ENCODE measurements at places on chromosomes 1 and 21.

DNA sequence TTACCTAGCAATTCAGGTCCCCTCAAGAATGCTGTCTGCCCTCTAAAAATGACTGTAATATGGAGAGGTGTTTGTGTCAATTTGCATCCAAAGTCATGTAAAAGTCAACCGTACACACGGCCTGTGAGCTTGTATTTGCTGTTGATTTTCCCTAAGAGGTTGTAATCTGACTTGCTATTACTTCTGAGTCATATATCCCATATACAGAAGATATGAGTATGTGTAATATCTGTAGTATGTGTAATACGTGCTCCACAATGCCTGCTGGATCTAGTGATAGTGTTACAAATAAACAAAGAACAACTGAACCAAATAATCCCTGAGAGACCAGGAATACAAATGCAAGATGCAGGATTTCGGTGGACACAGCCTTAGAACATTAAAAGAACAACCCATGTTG is 1.4 kb upstream of the KCNJ6 start:
- H3K4me1 ChIP-seq = no peaks in the 10 kb centered on the region
- no peak overlapping the region for H3K27ac ChIP-seq
- no peak overlapping the region for H3K4me3 ChIP-seq
- no peak for DNase-seq
- no peaks in the 10 kb centered on the region for H3K36me3 ChIP-seq

DNA sequence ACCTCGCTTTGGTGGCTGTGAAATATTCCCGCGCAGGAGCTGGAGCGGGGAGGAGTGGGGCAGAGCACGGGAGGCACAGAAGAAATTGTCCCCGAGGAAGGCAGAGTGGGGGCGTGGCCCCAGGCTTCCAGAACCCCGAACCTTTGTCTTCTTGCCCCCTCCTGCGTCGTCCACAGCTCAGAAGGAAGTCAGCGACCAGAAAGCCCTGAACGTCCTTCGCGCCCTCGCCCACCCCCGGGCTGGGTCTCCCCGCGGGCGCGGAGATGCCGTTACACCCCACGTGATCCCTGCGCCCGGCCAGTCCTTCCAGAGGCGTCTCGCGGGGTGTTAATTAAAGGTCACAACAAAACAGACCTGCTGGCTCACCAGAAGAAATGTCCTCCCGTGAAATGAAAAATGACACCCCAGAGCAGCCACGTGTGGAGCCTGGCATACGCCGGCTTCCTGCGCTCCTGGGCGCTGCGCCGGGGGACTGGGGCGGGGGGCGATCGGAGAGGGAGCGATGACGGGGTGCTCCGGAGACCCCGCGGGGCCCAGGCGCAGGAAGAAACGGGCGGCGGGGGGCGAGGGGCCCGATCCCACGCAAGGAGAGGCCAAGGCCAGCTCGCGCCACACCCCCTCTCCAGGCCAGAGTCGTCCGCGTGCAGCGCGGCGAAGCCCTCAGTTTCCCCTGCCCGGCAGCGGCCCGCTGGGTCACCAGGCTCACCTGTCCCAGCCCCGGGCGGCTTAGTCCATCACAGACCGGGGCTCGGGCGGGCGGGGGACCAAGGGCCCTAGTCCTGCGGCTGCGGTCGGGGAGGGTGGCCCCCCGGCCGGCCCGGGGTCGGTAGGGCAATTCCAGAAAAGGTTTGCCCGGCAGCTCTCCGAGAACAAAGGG is 995 bp upstream of the KIF26B start:
- H3K36me3 ChIP-seq = no peaks in the 10 kb centered on the region
- peaks cover 72% of the 10 kb centered on the region for H3K27me3 ChIP-seq
- H3K27ac ChIP-seq = no peak overlapping the region
- H3K4me1 ChIP-seq = peaks cover 37% of the 10 kb centered on the region
- no peak for DNase-seq
- H3K4me3 ChIP-seq = peak overlapping the region; percentile 44

- no peak overlapping the region for H3K4me3 ChIP-seq
- no peaks in the 10 kb centered on the region for H3K36me3 ChIP-seq
- no peaks in the 10 kb centered on the region for H3K27me3 ChIP-seq
- no peak overlapping the region for H3K27ac ChIP-seq
- H3K4me1 ChIP-seq = no peaks in the 10 kb centered on the region
- DNase-seq = no peak
Observed at GRCh38 chr1:57882072-57882471, 458.2 kb upstream of the DAB1 start.

DNA sequence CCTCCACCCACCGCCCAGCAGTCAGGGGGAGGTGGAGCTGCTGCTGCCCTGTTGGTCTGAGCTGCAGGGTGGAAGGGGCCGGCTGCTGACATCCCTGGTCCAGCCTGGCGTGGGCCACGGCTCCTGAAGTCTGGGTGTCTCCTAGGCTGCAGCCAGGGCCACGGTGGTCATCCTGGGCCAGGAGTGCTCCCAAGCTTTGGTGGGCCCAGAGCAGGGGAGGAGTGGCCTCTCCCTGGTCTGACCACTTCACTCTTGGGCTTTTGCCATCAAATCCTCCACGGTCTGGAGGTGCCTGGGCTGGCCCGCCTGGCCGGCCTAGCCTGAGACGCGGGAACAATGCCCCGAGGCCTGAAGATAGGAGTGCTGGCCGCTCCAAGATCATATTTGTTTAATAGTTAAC is 5.8 kb downstream of the PRDM16 start:
- no peak for DNase-seq
- H3K4me3 ChIP-seq = no peak overlapping the region
- peaks cover 50% of the 10 kb centered on the region for H3K27me3 ChIP-seq

DNA sequence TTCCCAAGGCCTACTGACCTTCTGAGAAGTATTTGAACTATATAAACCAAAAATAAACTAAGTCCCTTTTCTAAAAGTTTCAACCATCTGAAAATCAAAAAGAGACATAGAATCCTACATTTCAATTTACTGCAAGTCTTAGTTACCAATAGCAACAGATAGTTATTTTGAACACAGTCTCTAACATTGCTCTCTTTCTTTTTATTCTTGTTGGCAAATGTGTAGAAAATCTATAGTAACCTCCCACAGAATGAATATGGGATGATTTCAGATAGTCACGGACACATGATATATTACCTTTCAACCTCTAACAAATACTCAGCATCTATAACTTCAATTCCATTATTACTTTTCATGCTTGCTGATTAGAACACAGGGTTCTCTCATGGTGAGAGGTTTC is 68.9 kb upstream of the RAB3GAP2 start:
- H3K4me3 ChIP-seq = no peak overlapping the region
- no peaks in the 10 kb centered on the region for H3K36me3 ChIP-seq
- no peak for DNase-seq
- H3K27ac ChIP-seq = no peak overlapping the region
- H3K4me1 ChIP-seq = no peaks in the 10 kb centered on the region

DNA sequence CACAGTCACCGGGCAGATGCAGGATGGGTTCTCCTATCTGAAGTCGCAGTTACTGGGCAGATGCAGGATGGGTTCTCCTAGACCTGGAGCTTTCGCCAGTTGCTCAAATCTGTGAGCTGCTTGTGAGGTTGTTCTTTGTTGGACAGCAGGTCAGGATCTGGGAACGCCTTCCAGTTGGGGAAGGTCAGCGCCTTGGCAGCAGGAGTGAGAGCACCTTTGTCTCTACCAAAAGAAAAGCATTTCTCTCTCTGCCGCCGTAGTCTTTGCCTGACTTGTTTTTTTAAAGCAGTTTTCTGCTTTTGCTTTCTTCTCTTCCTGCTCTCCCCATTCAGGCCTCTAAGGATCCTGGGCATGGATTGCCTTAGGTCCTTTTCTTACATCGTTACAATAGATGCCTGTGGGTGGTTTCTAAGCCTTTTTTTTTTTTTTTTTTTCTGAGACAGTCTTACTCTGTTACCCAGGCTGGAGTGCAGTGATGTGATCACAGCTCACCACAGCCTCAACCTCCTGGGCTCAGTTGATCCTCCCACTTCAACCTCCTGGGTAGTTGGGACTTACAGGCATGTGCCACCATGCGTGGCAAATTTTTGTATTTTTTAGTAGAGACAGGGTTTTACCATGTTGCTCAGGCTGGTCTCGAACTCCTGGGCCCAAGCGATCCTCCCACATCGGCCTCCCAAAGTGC is 15.7 kb downstream of the PEX14 start:
- H3K4me3 ChIP-seq = no peak overlapping the region
- no peak for DNase-seq
- H3K27me3 ChIP-seq = no peaks in the 10 kb centered on the region
- H3K27ac ChIP-seq = no peak overlapping the region
- peaks cover 13% of the 10 kb centered on the region for H3K4me1 ChIP-seq

DNA sequence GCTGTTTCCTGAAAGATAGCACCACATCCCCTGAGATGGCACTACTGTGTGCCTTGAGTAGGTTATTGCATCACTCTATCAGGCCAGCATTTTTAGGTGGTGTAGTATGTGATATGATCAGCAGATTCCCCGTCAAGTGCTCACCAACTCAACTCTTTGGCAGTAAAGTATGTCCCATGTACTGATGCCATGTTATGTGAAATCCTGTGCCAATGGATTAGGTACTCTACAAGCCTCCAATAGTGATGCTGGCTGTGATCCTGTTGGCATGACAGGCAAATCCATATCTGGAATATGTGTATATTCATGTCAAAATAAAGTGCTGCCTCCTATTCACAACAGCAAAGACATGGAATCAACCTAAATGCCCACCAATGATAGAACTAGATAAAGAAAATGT is 137.2 kb upstream of the CAMK1G start:
- no peaks in the 10 kb centered on the region for H3K4me1 ChIP-seq
- no peaks in the 10 kb centered on the region for H3K27me3 ChIP-seq
- H3K4me3 ChIP-seq = no peak overlapping the region
- no peak overlapping the region for H3K27ac ChIP-seq
- DNase-seq = no peak

- no peaks in the 10 kb centered on the region for H3K36me3 ChIP-seq
- DNase-seq = no peak
- H3K27ac ChIP-seq = no peak overlapping the region
- no peaks in the 10 kb centered on the region for H3K27me3 ChIP-seq
Observed at GRCh38 chr1:85321237-85321964, 45.0 kb upstream of the BCL10 start.

- H3K27ac ChIP-seq = no peak overlapping the region
- no peak overlapping the region for H3K4me3 ChIP-seq
- H3K27me3 ChIP-seq = no peaks in the 10 kb centered on the region
- H3K4me1 ChIP-seq = no peaks in the 10 kb centered on the region
Observed at GRCh38 chr1:71203241-71203640, 122.4 kb upstream of the ZRANB2 start.

GRCh38 chr1:14961661-14962267 is 191.8 kb upstream of the TMEM51 start:
- H3K4me3 ChIP-seq = no peak overlapping the region
- no peaks in the 10 kb centered on the region for H3K4me1 ChIP-seq
- no peak overlapping the region for H3K27ac ChIP-seq
- no peaks in the 10 kb centered on the region for H3K27me3 ChIP-seq
- no peaks in the 10 kb centered on the region for H3K36me3 ChIP-seq
- DNase-seq = no peak

DNA sequence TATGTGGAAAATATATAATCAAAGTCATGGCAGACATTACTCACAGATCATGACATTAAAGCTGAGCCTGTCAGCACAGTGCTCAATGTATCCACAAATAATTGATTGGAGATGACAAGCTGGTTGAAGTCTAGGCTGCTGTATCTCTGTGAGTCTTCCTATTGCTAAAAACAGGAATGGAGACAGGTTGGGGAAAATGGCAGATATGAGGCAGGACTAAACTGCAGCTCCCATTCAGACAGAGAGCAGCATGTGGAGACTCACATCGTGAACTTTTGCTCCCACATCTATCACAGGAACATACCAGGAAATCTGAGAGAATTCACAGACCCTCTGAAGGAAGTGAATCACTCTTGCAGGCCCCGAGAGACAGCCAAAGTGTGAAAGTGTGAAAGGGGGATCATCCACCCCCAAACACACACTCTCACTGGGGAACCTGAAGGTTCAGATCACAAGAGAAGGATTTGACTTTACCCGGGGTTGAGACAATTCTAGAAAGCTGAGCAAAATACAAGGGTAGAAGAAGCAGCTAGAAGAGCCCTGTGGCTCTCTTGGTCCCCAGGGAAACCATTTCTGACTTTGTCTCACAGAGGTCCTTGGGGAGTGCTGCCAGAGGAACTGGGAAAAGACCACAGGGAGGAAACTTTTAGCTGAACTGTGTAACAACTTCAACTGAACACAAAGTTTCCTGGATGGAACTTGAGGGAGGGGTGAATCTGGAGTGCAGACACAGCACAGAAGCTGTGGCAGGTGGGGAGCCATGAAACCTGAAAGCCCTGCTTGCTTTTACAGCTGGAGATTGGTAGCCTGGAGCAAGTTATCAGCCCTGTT is 173.4 kb downstream of the S1PR1 start:
- H3K27ac ChIP-seq = no peak overlapping the region
- no peaks in the 10 kb centered on the region for H3K36me3 ChIP-seq
- H3K27me3 ChIP-seq = no peaks in the 10 kb centered on the region
- no peak for DNase-seq
- H3K4me3 ChIP-seq = no peak overlapping the region
- H3K4me1 ChIP-seq = no peaks in the 10 kb centered on the region

GRCh38 chr1:100400404-100400803 is 48.1 kb downstream of the CDC14A start:
- H3K36me3 ChIP-seq = peaks cover 23% of the 10 kb centered on the region
- peak overlapping the region; percentile 51 for H3K27ac ChIP-seq
- H3K4me1 ChIP-seq = peaks cover 62% of the 10 kb centered on the region
- peak; percentile 66 for DNase-seq
- peak overlapping the region; percentile 15 for H3K4me3 ChIP-seq

GRCh38 chr1:176786274-176786673 is 323.3 kb downstream of the PAPPA2 start:
- no peak for DNase-seq
- no peak overlapping the region for H3K27ac ChIP-seq
- H3K4me1 ChIP-seq = no peaks in the 10 kb centered on the region
- no peaks in the 10 kb centered on the region for H3K27me3 ChIP-seq

GRCh38 chr1:72177711-72178110 is 104.6 kb downstream of the NEGR1 start:
- no peaks in the 10 kb centered on the region for H3K27me3 ChIP-seq
- H3K4me1 ChIP-seq = no peaks in the 10 kb centered on the region
- H3K4me3 ChIP-seq = no peak overlapping the region
- H3K27ac ChIP-seq = no peak overlapping the region
- DNase-seq = no peak

DNA sequence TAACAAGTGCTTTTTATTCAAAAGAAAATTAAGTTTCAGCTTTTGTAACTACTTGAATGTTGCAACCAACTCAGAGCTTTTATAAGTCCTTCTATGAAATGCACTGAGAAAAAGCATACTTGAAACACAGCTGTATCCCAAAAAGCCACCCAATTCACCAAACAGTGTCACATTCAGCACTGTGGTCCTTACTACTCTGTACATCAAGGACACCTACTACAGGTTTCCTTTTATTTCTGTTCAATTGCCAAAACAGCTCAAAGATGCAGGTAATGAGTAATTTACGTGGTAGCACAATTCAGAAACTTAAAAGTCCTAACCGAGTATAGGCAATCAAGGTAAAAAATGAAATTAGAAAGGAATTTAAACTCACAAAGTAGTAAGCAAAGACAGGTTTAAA is 2.5 kb downstream of the EIF4G3 start:
- H3K4me3 ChIP-seq = no peak overlapping the region
- no peaks in the 10 kb centered on the region for H3K27me3 ChIP-seq
- no peak overlapping the region for H3K27ac ChIP-seq
- DNase-seq = no peak
- peaks cover 17% of the 10 kb centered on the region for H3K4me1 ChIP-seq

- no peaks in the 10 kb centered on the region for H3K27me3 ChIP-seq
- no peaks in the 10 kb centered on the region for H3K4me1 ChIP-seq
- H3K4me3 ChIP-seq = no peak overlapping the region
- H3K27ac ChIP-seq = no peak overlapping the region
- DNase-seq = no peak
- H3K36me3 ChIP-seq = no peaks in the 10 kb centered on the region
Observed at GRCh38 chr1:86787621-86788020, 83.2 kb downstream of the SH3GLB1 start.

- H3K36me3 ChIP-seq = no peaks in the 10 kb centered on the region
- no peak overlapping the region for H3K27ac ChIP-seq
- no peaks in the 10 kb centered on the region for H3K4me1 ChIP-seq
- H3K27me3 ChIP-seq = no peaks in the 10 kb centered on the region
Observed at GRCh38 chr1:214422137-214422671, 129.2 kb downstream of the PTPN14 start.
